Retinal pigment epithelial cell (primary cell): ENCODE measurements at places on chromosomes 7 and 10.
A peak's percentile ranks its signal among the peaks of the same experiment; 100 is the strongest.

- no peak for DNase-seq
Observed at GRCh38 chr7:133360201-133360600, 107.3 kb downstream of the EXOC4 start.

DNA sequence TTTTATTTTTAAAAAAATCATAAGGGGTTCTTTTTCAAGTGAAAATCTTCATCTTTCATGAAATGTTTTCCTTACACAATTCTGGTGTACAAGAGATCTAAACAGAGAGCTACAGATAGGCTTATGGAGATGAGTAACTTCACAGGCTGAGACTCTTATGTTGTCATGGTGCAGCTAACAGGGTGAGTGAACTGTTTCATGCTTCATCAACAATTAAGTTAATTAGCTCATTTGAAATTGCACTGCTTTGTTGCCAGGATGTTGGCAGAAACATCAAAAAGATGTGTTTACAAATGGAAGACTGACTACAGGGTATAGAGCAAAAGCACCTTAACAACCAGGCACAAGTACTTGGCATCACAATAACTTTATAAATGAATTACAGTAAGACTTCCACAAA lies 230.8 kb downstream of the FOXP2 start:
- no peak for DNase-seq

DNA sequence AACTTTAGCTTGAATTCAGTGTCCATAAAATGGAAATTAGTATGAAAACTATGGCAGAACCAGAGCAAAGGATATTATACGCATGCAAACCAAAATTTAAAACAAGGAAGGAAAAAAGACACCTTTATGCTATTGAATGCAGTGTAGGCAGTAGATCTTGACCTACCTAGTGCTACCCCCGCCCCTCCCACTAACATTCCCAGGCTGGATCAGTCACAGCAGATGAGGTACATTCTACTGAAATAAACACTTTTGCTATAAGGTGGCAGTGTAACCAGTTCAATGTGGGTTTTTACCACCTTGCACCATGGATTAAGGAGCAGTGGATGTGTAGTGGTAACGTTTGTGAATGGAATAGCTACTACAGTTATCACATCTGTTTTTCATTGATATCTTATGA lies 27.9 kb downstream of the SRI start:
- DNase-seq = no peak

- DNase-seq = no peak
Observed at GRCh38 chr7:41491308-41491707, 211.6 kb downstream of the INHBA start.

DNA sequence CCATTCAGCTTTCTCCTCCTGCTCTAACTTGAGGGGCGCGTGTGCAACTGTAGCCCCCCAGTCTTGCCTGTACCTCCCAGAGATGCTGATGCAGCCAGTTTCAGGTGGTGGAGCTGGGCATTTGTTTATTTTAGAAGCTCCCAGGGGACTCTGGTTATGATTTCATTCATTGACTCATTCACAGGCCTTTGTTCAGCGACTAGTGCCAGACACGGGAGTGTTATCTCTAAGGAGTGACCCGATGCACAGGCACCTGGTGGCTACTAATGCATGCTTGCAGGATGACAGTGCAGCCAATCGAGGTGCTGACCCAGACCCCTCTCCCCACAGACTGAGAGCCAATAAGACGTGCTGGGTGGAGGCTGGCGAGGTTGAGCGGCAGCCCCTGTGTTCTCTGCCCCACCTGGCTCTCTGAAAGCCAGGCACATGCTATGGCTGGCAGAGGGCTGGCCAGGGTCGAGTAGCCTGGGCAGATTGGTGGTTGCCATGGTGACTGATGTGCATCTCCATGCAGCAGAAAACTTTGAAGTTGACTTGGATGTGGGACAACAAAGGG lies 19.7 kb upstream of the SLC18A2 start:
- DNase-seq = no peak

- DNase-seq = no peak
Observed at GRCh38 chr7:30925117-30925516, 13.5 kb downstream of the AQP1 start.

GRCh38 chr7:101186844-101187428 lies 6.8 kb upstream of the NAT16 start:
- no peak for DNase-seq

DNA sequence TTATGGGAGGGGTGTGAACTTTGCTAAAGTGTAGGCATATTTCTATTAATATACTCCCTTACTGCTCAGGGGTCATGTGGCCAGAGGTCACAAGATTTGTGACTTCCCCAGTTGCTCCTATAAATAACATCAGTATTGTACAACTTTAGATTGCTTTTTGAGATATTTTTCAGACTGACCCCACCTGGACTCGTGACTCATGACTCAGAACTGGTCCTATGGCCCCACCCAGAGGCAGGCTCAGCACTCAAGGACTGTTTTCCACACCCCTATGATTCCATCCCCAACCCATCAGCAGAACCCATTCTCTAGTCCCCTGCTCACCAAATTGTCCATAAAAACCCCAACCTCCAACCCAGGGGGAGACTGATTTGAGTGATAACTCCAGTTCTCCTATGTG lies 2.7 kb upstream of the CUL2 start:
- DNase-seq = no peak

DNA sequence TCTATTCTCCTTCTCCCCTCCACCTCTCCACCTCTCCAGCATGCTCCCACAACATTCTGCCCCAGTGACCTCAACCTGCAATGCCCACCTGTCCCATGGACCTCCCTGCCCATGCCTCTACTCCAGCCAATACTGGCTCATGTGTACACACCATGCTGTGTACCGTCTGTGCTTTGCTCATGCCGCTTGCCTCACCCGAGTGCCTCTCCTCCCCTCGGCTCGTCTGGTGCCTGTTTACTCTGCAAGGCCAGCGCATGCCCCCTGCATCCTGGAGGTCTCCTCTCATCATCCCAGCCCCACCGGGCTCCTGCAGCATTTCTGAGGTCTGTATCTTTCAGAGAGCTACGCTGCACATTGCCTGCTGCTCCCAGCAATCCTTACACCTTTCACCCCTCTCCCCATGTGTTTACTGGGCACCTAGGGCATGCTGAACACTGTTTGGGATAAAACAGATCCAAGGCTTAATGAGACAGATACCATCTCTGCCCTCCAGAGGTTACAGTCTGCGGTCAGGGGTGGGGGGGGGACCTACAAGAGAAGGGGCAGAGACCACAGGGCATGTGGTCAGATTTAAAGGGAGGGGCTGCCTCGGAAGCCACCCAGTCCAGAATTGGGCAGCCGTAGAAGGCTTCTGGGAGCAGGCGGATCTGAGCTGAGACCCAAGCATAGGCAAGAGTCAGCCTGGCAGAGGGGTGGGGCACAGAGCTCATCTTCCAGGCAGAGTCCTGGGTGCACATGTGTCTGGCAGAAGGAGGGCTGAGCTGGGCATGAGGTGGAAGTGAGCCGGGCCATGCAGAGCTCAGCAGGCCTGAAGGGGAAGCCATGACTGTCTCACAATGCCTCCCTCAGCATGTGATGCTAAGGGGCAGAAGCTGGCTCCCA lies 29.6 kb upstream of the PSAP start:
- no peak for DNase-seq

GRCh38 chr7:135964274-135964673 lies 12.9 kb downstream of the MTPN start:
- DNase-seq = no peak

- DNase-seq = no peak
Observed at GRCh38 chr10:88154596-88155250, 291.3 kb downstream of the PTEN start.

DNA sequence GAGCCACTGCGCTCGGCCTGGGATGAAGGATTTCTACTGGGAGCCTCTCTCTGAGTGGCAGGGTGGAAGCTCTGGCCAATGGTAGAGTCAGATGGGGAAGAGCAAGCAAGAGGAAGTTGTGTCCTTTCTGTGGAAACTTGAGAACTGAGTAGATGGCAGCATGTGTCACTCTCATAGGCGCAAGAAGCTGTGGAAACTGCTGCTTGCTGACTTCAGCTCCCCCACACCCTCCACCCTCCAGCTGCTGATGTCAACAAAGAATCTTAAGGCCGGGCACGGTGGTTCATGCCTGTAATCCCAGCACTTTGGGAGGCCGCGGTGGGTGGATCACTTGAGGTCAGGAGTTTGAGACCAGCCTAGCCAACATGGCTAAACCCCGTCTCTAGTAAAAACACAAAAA lies 39.8 kb upstream of the SRGN start:
- DNase-seq = no peak

- no peak for DNase-seq
Observed at GRCh38 chr10:63084690-63085382, 48.3 kb upstream of the NRBF2 start.

GRCh38 chr7:1040790-1041189 lies 3.6 kb upstream of the GPR146 start:
- DNase-seq = no peak

GRCh38 chr7:4634166-4634565 lies 47.9 kb upstream of the FOXK1 start:
- DNase-seq = no peak

GRCh38 chr10:132715776-132716680 lies 69.9 kb downstream of the NKX6-2 start:
- no peak for DNase-seq

GRCh38 chr10:99532687-99533495 lies at the start of gene NKX2-3:
NKX2-3 (plus strand) TSS chr10:99532942; CDS start chr10:99533132, 190 bp downstream.
- DNase-seq = no peak

GRCh38 chr7:44401692-44402091 lies 76.3 kb upstream of the CAMK2B start:
- no peak for DNase-seq

DNA sequence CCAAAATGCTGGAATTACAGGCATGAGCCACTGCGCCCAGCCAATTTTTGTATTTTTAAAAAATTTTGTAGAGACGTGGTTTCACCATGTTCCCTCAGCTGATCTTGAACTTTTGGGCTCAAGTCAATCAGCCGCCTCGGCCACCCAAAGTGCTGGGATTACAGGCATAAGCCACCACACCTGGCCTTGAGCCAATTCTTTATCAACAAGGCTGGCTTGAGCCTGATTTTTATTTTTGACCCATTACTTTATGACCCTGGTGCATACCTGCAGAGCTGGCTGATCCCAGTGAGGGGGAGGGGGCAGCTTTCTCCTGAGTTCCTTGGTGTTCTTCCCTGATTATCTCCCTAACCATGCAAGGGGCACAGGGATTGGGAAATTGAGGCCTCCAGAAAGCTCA lies 15.8 kb upstream of the CPA1 start:
- DNase-seq = no peak

- no peak for DNase-seq
Observed at GRCh38 chr10:73816917-73817729, 5.7 kb upstream of the NDST2 start.

- no peak for DNase-seq
Observed at GRCh38 chr7:16652240-16652583, 6.2 kb downstream of the BZW2 start.

GRCh38 chr10:42801135-42801534 lies 18.5 kb downstream of the BMS1 start:
- no peak for DNase-seq

- DNase-seq = no peak
Observed at GRCh38 chr7:7768977-7769709, 50.7 kb upstream of the RPA3 start.

DNA sequence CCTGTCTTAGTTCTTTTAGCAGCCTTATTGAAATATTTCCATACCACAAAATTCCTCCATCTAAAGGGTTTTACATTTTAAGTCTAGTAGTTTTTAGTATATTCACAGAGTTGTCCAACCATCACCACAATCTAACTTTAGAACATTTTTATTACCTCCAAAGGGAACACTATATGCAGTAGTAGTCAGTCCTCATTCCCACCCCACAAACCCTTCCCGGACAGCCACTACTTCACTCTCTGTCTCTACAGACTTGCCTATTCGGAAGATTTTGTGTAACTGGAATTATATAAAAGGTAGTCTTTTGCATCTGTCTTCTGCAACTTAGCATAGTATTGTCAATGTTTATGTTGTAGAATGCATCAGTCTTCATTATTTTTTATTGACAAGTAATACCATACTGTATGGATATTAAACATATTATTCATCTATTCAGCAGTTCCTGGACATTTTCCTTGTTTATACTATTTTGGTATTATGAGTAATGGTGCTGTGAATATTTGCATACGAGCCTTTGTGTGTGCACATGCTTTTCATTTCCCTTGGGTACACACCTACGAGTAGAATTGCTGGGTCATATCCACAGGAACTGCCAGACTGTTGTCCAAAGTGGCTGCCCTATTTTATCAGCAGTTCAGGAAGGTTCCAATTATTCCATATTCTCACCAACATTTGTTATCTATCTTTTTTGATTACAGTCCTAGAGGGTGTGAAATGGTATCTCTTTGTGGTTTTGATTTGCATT lies 60.9 kb upstream of the LANCL2 start:
- DNase-seq = no peak

DNA sequence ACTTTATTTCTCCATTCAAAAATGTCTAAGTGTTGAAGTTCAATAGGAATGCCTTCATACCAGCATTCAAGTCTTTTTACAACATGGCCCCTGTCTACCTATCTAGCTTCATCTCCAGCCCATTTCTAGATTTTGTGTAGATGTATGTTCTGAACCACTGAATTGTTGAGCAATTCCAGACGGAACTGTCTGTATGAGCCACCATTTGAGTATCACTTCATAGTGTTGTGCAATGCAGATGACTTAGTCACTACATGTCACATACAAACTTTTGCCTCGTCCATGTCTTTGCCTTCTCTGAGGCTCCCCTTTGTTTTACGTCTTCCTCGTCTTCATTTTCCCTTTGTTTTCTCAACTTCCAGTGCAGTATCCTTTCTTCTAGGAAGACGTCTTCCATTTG lies 118.1 kb downstream of the INHBA start:
- no peak for DNase-seq

DNA sequence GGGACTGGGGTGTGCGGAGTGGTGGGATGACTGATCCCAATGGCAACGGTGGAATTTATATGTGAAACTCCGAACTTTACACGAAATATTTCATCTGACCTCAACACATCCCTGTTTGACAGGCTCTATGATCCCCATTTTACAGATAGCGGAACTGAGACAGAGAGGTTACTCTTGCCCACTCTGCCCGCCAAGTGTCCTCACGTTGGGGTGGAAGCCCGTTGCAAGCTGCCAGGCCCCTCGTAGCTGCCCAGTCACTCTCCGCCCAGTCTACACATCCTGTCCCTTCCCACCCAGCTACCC lies 397 bp upstream of the NFE2L3 start:
- DNase-seq = no peak

- DNase-seq = no peak
Observed at GRCh38 chr7:91396-92175, 100.8 kb upstream of the FAM20C start.

GRCh38 chr10:35306852-35307251 lies 29.5 kb upstream of the CCNY start:
- peak; percentile 44 for DNase-seq
